Mesothelial cell of epicardium (in vitro differentiated cells): ENCODE measurements at places on chromosomes 12 and 14. TPM values are rescaled to one million over a fixed set of nuclear protein-coding genes. Genes with fewer than 3 reads are reported as not detected.
A peak's percentile ranks its signal among the peaks of the same experiment; 100 is the strongest.

GRIP1 gene
- total RNA-seq: 79.7 to 89.3 TPM (median 85.2 TPM) in 3 replicates

DNA sequence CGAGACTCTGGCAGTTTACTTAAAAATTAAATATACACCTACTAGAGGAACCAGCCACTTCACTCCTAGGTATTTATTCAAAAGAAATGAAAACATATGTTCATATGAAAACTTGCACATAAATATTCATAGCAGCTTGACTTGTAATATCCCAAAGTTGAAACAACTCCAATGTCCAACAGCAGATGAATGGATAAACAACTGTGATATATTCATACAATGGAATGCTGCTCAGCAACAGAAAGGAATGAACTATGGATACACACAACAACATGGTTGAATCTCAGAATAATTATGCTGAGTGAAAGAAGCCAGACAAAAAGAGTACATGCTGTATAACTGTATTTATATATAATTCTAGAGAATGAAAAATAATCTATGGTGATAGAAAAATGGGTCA, 53.4 kb upstream of the DACT1 start:
- no peak for DNase-seq

DNA sequence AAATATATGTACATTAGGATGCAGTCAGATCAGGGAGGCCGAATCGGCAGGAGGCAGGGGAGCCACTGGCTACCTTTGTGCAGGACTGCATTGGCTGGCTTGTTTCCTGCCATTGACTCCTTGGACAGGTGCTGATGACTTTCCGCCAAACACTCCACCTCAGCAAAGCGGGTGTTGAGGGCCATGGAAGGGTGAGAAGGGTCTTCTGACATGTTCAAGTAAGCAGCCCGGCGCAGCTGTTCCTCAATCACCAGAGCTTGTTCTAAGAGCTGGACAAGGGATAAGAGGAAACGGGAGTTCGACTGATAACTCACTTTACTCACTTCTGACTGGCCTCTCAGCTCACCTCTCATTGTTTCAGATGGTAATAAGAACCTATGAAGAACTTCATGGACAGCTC, 4.9 kb upstream of the NOP2 start:
- DNase-seq: no peak

DNA sequence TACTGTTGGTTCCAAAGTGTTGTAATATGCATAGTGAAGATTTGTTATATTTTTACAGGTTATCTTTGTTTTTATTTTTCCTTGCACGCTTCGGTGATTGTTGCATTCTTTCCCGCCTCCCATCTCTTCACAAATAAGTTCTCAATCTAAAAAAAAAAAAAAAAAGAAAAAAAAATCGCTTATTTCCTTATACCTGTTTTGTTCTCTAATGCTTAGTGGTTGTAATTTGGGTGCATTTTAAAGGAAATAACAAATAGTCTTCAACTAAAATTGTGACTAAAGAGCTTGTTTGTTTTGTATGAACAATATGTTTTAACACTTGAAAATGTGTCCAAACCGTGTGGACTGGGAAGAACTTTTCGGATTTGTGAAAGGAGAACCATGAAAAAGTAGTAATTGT, 1.5 kb downstream of the CAND1 start:
- no peak for DNase-seq

GRCh38 chr12:3869865-3870264, 3.3 kb downstream of the PARP11 start:
- no peak for DNase-seq

- no peak for DNase-seq
Measured at GRCh38 chr12:116187151-116187511, 90.4 kb downstream of the MED13L start.

FOXN4 gene
- total RNA-seq: 0.11 TPM in 1 of 3 replicates, not detected in the others

NGB gene
- total RNA-seq: not detected in 3 replicates

- DNase-seq: no peak
Measured at GRCh38 chr14:35221462-35221861, 70.7 kb upstream of the PSMA6 start.

RPL10L gene
- total RNA-seq: not detected in 3 replicates

FBXL14 gene
- 14.1 to 14.8 TPM (median 14.3 TPM) in 3 replicates for total RNA-seq

DNA sequence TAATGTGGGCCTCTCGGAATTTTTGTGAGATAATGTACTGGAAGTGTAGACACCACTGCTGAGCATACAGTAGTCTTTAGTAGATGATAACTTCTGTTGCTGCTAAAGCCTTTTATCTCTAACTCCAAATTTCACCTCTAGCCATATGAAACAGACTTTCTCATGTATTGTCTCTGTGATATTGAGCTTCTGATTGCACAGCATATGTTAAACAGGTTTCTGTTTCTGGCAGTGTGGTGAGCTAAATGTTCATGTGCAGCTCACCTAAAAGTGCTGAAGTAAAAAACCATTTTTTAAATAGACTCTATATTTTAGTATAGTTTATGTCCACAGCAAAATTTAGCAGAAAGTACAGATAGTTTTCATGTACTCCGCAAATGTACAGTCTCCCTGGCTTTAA, 89.3 kb upstream of the ALX1 start:
- no peak for DNase-seq

KRT6B gene
- total RNA-seq: not detected in 3 replicates

DNA sequence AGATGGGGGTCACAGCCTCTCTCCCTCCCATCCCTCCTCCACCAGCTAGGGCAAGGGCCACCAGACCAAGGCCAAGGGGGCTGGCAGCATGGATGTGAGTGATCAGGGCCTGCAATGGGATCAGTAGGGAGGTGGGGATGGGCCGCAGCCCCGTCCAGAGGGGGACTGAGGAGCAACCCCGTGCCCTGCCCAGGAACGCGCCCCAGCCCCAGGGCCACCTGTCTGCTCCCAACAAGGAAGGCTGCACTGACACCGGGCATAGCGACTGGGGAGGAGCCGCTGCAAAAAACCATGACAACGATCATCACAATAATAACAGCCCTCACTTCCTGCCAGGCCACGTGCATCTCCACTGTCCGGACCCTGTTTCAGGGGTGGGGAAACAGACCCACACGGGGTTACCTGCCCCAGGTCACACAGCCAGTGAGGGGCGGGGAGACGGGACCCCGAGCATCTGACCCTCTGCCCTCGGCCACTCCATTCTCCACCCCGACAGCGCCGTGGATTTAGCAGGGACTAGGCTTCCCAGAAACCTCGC, 24.3 kb downstream of the NCOR2 start:
- no peak for DNase-seq

DNA sequence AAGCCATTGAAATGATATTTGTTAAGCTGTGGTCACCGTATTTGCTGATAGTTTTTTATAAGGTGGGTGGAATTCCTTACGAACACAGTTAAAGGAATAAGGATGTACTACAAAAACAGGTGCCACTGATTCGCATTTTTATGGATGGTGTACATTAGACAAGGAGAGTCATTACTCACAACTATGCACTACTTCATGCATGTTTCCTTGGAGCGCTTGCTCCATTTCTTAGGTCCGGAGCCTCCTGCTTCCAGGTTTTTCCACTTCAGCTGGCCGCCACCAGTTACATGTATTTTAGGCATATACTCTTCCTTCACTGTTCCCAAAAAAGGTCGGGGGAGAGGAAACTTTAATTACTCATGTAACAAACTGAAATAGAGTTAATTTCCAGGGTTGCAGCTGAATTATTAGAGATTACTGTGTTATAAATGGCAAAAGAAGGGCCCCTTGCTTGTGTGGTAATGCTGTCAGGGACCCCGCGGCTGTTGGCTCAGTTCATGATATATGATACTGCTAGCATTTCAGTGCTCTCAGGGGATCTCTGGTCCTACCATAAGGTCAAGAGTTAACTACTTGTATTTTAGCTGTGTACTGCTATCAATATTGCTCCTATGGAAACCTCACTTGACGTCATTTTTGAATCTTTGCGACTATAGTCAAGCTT, 454.7 kb downstream of the NPAS3 start:
- DNase-seq: no peak

- no peak for DNase-seq
Measured at GRCh38 chr12:74119811-74120362, 417.7 kb upstream of the ATXN7L3B start.

DNA sequence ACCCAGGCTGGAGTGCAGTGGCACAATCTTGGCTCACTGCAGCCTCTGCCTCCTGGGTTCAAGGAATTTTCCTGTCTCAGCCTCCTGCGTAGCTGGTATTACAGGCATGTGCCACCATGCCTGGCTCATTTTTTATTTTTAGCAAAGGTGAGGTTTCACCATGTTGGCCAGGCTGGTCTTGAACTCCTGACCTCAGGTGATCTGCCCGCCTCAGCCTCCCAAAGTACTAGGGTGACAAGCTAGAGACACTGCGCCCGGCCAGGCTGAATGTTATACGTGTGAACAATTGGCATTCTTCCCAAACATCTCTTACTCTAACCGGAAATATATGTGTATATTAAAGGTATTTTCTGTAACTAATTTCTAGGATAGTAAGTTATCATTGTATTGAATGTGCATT, 13.2 kb upstream of the LIMA1 start:
- DNase-seq: no peak

PTGDR gene
- total RNA-seq: 0.07 TPM in 1 of 3 replicates, not detected in the others

DNA sequence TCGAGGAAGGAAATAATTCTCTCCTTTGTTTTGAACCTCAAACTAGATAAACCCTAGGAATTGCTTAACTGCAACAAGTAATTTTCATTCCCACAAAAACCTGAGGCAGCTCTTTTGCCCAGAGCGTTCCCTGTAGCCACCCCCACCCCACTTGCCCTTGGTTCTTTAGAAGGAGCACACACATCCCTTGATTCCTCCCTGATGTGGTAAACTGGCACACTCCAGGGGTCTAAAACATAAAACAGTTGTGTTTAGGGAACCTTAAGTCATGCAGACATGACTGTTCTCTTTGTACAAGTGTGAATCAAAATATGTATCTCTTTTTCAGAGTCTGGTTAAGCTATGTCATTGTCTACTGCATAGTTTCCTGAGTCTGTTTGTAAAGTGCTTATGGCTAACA, 14.0 kb downstream of the MAPK1IP1L start:
- DNase-seq: no peak

DNA sequence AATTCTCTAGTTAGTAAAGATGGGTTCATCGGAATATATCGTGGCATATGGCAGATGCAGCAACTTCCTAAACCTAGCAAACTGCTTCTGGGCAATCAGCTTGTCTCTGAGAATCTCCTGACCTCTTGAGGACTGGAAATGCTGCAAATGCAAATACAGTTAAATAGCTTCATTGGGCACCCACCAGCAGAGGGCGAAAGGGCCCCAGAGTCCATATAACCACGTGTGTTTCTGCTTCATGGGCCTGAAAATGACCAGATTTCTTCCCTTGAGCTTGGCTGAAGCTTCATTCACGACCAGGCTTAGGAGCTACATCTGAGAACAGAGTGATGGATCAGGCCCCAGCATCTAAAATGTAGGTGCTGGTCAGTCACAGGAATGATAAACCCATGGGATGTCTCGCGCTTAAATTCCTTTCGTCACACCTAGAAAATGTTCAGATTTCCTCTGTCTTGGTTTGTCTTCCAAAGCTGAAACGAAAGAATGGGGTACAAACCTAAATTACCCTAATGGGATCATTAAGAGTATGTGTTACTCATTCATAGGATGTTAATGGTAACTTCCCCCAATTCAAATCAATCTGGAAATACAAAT, 1482.5 kb upstream of the TMEM132C start:
- DNase-seq: peak; percentile 46

LRRC10 gene
- total RNA-seq: not detected in 3 replicates

DNA sequence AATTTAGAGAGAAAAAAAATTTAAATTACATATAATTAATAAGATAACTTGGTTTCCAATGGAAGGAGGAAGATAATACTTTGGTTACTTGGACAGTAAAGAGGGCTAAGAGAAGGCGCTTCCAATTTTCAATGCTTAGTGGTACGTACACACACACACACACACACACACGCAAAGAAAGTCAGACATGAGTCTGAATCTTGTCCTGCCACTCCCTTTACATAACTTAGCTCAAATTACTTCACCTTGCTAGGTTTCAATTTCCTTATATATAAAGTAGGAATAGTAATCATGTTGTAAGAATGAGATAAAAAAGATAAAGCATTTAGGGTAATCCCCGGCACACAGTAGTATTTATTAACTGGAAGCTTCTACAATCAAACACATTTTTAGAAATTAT, 39.7 kb upstream of the VCPKMT start:
- DNase-seq: no peak

C14orf180 gene
- 0.29 to 0.52 TPM (median 0.36 TPM) in 3 replicates for total RNA-seq

GRCh38 chr14:89833120-89833532, 121.4 kb downstream of the EFCAB11 start:
- DNase-seq: no peak

AKAP6 gene
- total RNA-seq: 7.3 to 8.5 TPM (median 7.8 TPM) in 3 replicates

DNA sequence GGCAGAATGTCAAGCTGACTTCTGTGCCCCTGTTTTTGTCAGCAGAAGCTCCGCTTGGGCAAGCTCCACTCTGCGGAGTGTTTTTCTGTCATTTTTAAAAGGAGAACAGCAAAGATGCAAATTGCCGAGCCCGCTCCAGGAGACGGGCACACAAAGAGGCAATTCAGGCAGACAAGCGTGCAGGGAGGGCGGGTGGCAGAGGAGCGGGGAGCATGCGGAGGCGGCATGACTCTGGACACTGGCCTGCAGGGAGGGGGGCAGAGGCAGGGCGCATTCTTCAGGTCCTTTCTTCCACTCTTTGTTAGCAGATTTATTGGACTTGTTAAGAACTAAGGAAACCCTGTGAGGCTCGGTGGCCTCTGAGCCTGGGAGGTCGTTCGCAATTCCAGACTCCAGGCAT, 187.3 kb upstream of the RMST start:
- peak; percentile 40 for DNase-seq

DACT1 gene
- total RNA-seq: 57.8 to 61.7 TPM (median 59.2 TPM) in 3 replicates

GRCh38 chr12:46388427-46389021, 16.0 kb upstream of the SLC38A2 start:
- no peak for DNase-seq

KIF5A gene
- 0.40 to 0.69 TPM (median 0.59 TPM) in 3 replicates for total RNA-seq

DHRS4L2 gene
- 19.1 to 23.2 TPM (median 22.5 TPM) in 3 replicates for total RNA-seq

APOLD1 gene
- total RNA-seq: 3.0 to 5.1 TPM (median 3.9 TPM) in 3 replicates

DNA sequence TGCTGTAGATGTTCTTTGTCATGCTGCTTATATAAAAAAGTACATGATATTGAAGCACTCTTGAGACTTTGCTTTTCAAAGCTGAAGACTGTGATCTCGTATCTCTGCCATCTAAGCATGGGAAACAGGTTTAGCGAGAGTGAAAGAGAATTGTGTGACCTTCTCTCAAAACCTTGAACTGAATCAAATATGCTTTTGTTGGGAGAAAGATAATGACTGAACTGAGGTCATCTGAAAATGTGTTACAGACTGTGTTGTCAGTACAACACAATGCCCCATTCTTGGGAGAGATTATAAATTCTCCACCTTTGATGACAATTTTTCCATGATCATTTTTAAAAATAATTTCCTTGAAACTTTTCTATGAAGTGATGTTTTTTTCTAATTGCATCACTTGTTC, 272.1 kb upstream of the SEL1L start:
- no peak for DNase-seq

DNA sequence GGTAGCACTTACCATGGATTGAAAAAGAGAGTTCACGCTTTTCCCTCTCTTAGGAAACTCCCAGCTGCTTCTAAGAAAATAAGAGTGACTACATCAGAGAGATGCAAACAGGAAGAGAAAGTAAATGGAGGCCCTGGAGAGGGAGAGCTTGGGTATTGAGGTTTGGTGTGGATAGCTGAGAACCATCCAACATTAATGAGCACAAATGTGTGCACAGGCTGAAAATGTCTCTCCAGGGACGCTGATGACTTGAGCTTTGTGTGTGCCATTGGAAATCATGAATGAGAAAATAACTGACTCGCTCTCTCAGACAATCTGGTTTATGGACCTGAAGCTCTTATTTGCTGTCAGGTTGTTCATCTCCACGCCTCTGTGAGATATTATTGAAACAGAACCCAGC, 318.8 kb downstream of the NRXN3 start:
- DNase-seq: no peak
